Smooth muscle cell of the pulmonary artery (primary cell): ENCODE measurements at places on chromosomes 12 and 14. TPM values are rescaled to one million over a fixed set of nuclear protein-coding genes. Genes with fewer than 3 reads are reported as not detected.

The GSG1 gene
- total RNA-seq = 0.07 and 0.39 TPM in 2 replicates

The CCDC177 gene
- total RNA-seq = not detected in 2 replicates

The GLIPR1L1 gene
- not detected in 2 replicates for total RNA-seq

The VWF gene
- 0.92 and 1.2 TPM in 2 replicates for total RNA-seq

The CLEC4A gene
- total RNA-seq = 0.07 and 0.89 TPM in 2 replicates

The PPP4R4 gene
- 0.33 and 1.4 TPM in 2 replicates for total RNA-seq

The BIN2 gene
- total RNA-seq = not detected in 2 replicates

The FLVCR2 gene
- total RNA-seq = 0.69 and 3.1 TPM in 2 replicates

The KLHDC1 gene
- total RNA-seq = 3.4 and 4.0 TPM in 2 replicates

The IQSEC3 gene
- total RNA-seq = 0.07 and 0.17 TPM in 2 replicates

The FAM186B gene
- 0.20 and 0.40 TPM in 2 replicates for total RNA-seq

The MGST1 gene
- total RNA-seq = 63.7 and 73.7 TPM in 2 replicates

The RASSF8 gene
- 95.3 and 149 TPM in 2 replicates for total RNA-seq

The TCL1B gene
- not detected in 2 replicates for total RNA-seq

The TEX52 gene
- total RNA-seq = not detected in 2 replicates

The KRT72 gene
- total RNA-seq = not detected in 2 replicates

The HOXC9 gene
- 0.40 and 1.8 TPM in 2 replicates for total RNA-seq

The RAN gene
- total RNA-seq = 532 and 650 TPM in 2 replicates

The EGLN3 gene
- 1.7 and 2.2 TPM in 2 replicates for total RNA-seq

The CDCA3 gene
- total RNA-seq = 3.5 and 6.3 TPM in 2 replicates

The SMCO2 gene
- 0.40 TPM in 1 of 2 replicates, not detected in the other for total RNA-seq

The DPPA3 gene
- total RNA-seq = not detected in 2 replicates

The GYS2 gene
- total RNA-seq = 0.03 TPM in 1 of 2 replicates, not detected in the other

The NRXN3 gene
- 1.4 and 2.9 TPM in 2 replicates for total RNA-seq
